Fibroblast of villous mesenchyme (primary cell): ENCODE measurements at places on chromosomes 16 and 17.

- no peak for DNase-seq
Measured at GRCh38 chr17:30263552-30264333, 28.0 kb downstream of the BLMH start.

- no peak for DNase-seq
Measured at GRCh38 chr17:80941171-80941570, 50.5 kb upstream of the CHMP6 start.

DNA sequence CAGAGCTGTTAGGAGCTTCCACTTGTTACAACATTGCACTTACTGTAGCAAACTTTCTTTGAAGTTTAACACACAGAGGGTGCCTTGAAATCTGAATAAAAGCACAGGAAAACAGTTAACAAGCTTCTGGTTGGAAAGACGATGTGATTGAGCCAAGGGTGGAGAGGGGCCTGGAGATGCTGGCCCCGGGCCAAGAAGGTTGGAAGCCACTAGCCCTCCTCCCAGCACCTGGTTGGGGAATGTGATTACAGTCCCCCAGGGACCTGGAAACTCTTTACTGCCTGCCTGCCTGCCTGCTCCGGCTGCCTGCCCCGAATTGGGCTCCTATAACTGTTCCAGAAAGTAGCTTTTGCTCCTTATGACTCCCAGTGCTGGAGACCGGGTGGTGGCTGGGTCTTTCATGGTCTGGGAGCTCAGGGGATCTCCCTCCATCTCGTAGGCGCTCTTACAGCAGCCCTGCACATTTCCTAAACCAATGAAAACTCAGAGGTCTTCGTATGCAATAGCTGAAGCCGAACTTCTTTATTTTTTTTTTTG is 48.0 kb upstream of the ZFHX3 start:
- DNase-seq: no peak

- no peak for DNase-seq
Measured at GRCh38 chr17:79939755-79940458, 95.8 kb downstream of the TBC1D16 start.

DNA sequence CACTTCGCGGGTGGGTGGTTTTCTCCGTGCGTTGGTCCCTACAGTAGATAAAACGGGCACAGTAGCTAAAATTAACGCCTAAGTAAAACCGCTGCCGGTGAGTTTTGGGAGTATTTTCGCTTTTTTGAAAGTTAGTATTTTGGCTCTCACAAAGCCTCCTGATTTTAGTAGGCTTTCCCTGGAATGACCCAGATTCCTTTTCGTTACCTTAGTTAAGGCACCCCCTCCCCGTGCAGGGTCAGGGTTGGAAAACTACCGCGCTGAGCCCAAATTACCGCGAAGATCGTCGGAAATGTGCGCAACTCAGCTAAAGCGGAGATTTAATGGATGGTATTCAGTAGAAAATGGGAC is 28.3 kb upstream of the ST6GALNAC1 start:
- DNase-seq: no peak

GRCh38 chr17:8818047-8818446 is 18.9 kb upstream of the MFSD6L start:
- no peak for DNase-seq

DNA sequence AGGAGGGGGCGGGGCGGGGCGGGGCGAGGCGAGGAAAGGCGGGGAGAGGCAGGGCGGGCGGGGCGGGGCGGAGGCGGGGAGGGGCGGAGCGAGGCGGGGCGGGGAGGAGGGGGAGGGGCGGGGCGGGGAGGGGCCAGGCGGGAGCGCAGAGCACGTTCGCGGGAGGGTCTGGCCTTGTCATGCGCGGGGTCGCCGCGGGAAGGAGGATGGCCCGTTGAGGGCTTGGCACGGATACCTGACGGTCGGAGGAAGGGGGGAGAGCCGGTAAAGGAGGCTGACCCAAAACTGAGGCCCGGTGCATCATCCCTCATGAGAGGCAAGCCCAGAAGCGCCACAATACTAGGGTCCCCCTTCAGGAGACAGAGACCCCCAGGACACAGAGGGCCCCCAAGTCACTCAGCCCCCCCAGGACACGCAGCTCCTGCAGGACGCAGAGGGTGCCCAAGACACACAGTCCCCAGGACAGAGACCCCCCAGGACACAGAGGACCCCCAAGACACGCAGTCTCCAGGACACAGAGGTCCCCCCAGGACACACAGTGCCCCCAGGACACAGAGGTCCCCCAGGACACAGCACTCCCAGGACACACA is 593 bp upstream of the WDR45B start:
- no peak for DNase-seq

GRCh38 chr17:81713004-81713555 is 996 bp downstream of the SLC25A10 start:
- DNase-seq: no peak

- DNase-seq: no peak
Measured at GRCh38 chr17:8985054-8985701, 19.7 kb upstream of the PIK3R5 start.

- DNase-seq: no peak
Measured at GRCh38 chr16:84675423-84675822, 24.4 kb upstream of the USP10 start.

DNA sequence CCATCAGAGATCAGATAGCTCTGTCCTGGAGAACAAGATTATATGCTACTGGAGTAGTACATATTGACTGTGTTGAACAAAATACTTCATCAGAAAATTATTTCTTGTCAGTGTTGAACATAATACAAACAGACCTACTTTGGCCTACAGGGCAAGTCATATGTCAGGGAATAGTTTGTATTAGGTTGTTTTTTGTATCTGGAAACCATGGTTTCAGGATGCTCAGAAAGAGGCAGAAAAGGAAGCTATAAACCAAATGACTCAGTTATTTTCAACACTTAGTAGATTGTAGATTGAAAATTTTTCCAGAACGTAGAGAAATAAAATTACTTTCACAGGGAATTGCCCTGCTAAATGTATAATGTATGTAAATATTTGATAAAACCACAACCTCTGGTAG is 198.4 kb downstream of the CYB561 start:
- no peak for DNase-seq

GRCh38 chr16:61681673-61682072 is 354.6 kb downstream of the CDH8 start:
- no peak for DNase-seq

DNA sequence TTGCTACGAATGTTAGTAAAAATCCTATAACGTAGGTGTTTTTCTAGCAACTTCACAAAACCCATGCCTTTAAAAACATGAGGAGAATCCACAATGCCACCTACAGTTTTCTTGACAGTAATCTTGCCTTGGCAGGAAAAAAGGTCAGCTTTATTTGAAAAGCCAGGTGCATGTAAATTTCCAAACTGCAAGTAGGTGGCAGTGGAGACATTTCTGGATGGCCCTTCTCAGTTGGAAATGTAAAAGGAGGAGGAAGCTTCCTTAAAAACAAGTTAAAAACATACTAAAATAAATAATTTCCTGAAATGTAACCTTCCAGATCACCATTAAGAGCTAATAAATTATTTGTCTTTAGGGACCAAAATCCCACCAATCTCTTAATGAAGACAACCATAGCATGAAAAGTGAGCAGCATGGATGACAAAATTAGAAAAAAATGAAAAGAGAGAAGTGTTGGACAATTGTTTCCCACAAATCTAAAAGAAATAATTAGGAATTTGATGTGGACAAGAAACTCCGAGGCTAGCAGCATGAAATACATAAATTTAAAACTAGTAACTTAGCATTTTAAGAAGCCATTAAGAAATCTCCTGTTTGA is 152.2 kb downstream of the SNX11 start:
- DNase-seq: no peak

DNA sequence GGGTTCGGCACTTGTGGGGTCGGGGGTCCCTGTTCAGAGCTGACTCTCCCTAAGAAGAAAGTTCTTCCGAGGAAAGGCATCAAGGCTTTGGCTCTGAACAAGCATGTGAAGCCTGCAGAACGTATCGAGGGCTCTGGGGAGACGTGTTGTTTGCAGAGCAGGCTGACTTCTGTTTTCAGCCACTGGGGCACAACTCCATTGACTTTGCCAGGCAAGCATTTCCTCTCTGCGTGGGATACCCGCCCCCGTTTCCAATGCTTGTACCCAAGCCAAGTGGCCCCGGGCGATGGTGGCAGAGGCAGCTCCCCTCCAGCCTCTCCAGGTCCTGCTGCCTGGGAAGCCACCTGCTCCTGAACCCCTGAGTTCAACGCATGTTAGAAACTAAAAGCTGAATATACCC is 255.7 kb downstream of the RBFOX3 start:
- DNase-seq: no peak

DNA sequence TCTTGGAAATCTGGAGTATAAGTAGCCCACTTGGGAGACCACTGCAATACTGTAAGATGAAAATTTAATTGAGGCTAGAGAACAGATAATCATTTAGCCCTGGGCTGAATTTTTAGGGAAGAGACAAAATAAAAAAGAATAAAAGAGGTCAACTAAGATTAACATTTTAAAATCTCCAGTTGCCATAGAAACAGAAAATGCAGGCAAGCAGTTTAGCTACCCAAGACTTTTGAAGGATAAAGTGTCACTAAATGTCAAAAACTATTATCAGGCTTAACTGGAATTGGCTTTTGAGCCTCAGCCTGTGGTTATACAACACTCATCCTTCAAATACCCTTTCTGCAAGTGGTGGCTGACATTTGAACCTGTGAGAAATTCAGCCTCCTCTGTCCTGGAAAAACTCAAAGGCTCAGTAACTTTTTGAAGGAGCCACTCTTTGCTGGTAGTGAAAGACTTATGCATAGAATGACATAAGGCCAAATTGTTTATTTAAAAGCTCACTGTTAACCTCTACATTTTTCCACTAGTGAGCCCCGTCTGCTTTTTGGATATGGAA is 220.7 kb upstream of the KCNJ16 start:
- DNase-seq: peak; percentile 10

DNA sequence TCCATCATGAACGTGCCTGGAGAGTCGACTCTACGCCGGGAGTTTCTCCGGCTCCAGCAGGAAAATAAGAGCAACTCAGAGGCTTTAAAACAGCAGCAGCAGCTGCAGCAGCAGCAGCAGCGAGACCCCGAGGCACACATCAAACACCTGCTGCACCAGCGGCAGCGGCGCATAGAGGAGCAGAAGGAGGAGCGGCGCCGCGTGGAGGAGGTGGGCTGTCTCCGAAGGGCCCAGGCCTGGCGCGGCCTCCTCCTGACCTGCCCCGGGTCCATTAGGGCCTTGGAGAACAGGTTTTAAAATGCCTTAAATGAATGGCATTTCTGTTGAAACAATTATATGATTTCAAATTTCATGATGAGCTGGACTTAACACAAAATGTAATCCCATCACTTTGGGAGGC is 11.8 kb upstream of the C17orf107 start:
- DNase-seq: no peak

DNA sequence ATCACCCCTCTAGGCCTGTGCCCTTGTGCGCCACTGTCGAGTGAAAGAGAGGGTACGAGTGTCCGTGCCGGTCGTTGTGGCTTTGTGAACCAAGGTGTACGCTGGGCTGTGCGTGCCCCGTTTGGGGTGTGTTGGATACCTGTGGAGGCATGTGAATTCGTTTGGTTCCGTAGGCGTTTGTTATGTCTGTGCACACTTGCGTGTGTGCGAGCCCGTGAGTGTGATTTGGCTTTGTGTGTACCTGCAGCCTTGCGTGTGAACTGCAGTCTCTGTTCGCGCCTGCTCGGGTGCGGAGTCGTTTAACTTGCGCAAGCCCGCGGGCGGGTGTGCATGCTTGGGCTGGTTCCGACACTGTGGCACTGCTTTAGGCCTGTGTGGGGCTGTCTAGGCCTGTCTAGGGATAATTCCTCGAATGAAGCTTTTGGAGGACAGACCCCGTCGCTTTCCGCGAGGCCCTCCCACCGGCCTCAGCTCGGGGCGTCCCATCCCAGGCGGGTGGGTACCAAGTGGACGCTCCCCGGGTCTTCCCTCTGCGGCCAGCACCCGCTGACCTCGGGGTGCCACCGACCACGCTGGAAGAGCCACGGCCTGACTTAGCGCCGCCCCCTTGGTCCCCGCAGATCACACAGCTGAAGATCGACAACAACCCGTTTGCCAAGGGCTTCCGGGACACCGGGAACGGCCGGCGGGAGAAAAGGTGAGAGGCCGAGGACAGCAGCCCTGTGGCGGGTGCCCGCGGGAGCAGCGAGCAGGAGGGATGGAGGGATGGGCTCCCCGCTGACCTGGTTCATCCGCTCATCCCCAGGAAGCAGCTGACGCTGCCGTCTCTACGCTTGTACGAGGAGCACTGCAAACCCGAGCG is 4.4 kb downstream of the TBX2 start:
- DNase-seq: peak; percentile 64

GRCh38 chr17:2850991-2851390 is 54.8 kb downstream of the RAP1GAP2 start:
- no peak for DNase-seq

DNA sequence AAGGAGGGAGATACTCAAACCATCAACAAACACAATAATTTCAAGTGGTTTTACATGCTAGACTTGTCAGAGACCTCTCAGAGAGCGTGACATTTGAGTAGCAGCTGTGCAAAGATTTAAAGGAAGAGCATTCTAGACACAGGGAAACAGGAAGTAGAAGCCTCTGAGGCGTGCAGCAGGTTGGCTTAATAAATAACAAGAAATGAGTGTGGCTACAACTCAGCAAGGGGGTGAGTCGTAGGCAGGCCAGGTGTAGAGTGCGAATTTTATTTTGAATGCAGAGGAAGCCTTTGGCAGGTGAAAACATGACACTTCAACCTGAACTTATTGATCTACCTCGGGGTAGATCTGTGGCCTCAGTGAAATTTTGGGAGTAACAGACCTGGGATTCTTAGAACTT is 73.2 kb upstream of the MRTFB start:
- DNase-seq: no peak

GRCh38 chr16:67549240-67549639 is 13.1 kb upstream of the CTCF start:
- DNase-seq: no peak

DNA sequence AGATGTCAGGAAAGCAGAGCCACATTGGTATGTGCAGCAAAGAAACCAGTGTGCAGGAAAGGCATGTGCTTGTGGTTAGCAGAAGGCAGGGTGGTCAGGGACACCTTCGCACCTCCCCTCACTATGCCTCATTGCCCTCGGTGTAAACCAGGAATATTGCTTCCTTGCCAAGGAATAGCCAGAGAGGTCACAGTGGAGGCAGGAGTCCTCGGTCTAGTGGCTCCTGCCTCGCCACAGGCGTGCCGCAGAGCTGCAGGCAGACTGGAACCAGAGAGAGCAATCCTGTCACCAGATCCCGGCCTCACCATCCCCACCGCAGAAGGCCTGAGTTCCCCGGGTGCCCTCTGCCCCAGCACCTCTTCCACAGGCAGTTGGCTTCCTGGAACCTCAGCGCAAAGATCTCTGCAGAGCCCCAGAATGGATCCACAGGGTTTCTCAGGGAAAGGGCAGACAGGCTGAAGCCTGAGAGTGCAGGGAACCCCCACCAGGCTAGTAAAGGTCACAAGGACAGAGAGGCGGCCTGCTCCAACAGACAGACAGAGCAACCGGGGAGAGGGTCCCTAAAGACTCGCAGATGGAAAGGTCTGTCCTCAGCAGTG is 21.6 kb downstream of the CCDC182 start:
- DNase-seq: no peak
